ENCODE measurements at places on chromosomes 12 and 14. TPM values are rescaled to one million over a fixed set of nuclear protein-coding genes. Genes with fewer than 3 reads are reported as not detected.

The NANOG gene
- not detected for total RNA-seq

The KCNC2 gene
- not detected for total RNA-seq

GRCh38 chr14:58166005-58166983 is 14.3 kb upstream of the ARMH4 start:
- H3K27me3 ChIP-seq, result peaks cover 9% of the 10 kb centered on the region
- DNase-seq, result peak; percentile 75
- no peaks in the 10 kb centered on the region for H3K36me3 ChIP-seq

GRCh38 chr12:101925935-101926334 is 48.6 kb downstream of the DRAM1 start:
- H3K27ac ChIP-seq, result no peak overlapping the region
- H3K27me3 ChIP-seq, result peaks cover 1% of the 10 kb centered on the region
- DNase-seq, result no peak
- no peak overlapping the region for H3K4me3 ChIP-seq
- H3K4me1 ChIP-seq, result no peaks in the 10 kb centered on the region

GRCh38 chr12:62627181-62627580 is 160.6 kb downstream of the MON2 start:
- DNase-seq, result no peak
- H3K27ac ChIP-seq, result no peak overlapping the region
- no peaks in the 10 kb centered on the region for H3K36me3 ChIP-seq
- H3K27me3 ChIP-seq, result peaks cover 40% of the 10 kb centered on the region
- no peaks in the 10 kb centered on the region for H3K4me1 ChIP-seq
